Stimulated activated CD8-positive, alpha-beta memory T cell treated with anti-CD3 and anti-CD28 coated beads, Interleukin-15, amount 100 ng/mL, for 48 hours (primary cell): ENCODE measurements at places on chromosomes 11 and 22.

GRCh38 chr11:46450846-46451477 is 59.4 kb upstream of the CHRM4 start:
- no peak for DNase-seq

DNA sequence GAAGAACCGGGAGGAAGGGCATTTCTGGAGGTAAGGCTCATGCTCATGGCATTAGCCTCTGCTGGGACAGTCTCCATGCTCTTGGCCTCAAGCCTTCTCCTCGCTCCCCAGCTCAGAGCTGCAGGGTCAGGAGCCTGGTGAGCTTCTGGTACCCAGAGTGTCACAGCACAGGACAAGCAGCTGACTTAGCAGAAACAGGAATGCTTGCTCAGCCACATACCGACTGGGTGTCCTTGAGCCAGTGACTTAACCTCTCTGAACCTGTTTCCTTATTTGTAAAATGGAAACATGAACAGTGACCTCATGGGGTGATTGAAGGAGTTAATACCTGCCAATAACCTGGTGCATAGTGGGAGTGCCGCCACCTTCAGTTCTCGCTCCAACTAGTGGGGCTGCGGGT is 68.1 kb upstream of the RASD2 start:
- no peak for DNase-seq

GRCh38 chr22:27152033-27152432 is 494.6 kb downstream of the MIAT start:
- no peak for DNase-seq

DNA sequence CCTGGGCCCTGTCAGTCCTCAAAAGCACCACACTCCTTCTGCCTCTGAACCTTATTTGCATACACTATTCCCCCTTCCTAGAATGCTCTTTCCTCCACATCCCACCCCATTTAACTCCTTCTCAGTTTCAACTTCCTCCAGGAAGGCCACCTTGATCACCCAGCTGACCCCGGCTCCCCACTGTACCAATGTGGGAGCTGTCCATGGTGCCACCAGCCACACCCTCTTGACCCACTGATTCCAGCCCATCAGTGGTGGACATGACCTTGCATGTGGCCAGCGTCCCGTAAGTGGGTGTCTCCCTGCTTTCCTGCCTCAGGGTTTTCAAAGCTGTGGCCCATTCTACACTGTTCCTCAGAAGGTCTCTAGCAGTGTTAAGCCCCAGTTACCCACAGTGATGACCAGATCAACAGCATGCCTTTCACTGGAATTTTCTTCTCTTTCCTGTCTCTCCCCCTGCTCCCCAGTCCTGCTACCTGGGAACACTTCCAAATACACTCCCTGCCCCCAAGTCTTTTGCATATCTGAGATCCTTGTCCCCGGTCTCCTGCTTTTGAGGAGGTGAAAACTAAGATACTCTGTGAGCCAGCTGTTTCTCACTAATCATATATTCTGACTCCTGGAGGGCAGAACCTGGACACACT is 346.6 kb downstream of the MN1 start:
- no peak for DNase-seq

GRCh38 chr11:48043111-48043990 is 63.0 kb downstream of the PTPRJ start:
- DNase-seq: no peak

DNA sequence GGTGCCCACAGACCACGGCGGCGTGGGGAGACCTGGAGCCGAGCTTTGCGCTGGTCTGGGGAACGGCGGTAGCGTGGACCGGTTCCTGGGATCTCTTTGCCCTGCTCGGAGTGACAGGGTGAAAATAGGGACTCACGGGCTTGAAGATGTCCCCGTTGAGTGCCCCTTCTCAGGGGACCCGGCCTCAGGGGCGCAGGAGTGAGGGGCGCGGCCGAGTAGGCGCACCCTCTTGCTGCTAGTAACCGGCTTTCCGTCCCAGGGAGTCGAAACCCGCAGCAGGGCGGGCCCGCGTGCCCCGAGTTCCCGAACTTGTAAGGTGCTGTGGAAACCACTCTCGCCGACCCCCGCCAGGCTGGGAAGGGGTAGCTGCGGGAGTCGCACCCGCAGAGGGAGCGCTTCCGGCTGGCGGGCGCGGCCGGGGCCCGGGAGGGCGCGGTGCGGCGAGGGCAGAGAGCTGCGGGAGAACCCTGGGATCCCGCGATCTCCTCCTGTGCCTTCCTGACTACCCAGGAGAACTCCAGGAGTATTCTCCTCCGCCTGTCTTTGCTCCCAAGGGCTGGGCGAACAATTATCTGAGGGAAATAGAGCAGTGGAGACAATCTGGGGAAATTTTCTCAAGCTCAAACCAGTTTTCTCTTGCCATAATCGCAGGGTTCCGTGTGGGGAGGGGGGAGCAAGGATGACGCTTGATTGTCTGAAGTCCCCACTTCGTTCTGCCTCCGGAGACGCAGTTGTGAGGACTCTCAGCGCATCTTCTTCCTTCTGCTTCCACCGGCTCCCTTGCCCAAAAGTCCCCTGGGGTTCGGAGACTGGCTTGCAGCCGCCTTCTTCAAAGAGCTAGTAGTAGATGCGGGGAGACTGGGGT is 666 bp downstream of the NELL1 start:
- no peak for DNase-seq
